ENCODE measurements at places on chromosomes 5 and 9.

- no peak for DNase-seq
Observed at GRCh38 chr9:109894473-109894872, 114.5 kb downstream of the PALM2AKAP2 start.

GRCh38 chr5:141196363-141196762 is 3.1 kb upstream of the PCDHB11 start:
- no peak for DNase-seq

DNA sequence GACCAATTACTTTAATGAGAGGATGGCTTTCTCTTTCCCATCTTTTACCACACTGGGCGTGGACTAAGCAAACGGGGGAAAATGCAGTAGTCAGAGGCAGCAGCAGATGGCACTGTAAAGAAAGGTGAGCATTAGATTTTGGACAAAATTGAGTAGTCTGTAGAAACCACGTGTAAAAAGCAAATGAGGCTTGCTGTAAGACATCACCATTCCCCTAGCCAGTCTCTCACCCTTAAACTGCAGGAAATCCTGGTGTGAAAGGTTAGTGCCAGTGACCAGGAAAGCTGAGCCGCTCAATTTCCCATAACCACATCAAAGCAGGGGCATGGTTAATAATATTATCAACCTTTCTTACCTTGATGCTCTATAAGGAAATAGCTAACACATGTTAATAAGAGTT is 31.8 kb downstream of the SPATA31C2 start:
- peak; percentile 53 for DNase-seq

GRCh38 chr9:79210541-79211243 is 361.1 kb upstream of the TLE4 start:
- DNase-seq, result no peak

DNA sequence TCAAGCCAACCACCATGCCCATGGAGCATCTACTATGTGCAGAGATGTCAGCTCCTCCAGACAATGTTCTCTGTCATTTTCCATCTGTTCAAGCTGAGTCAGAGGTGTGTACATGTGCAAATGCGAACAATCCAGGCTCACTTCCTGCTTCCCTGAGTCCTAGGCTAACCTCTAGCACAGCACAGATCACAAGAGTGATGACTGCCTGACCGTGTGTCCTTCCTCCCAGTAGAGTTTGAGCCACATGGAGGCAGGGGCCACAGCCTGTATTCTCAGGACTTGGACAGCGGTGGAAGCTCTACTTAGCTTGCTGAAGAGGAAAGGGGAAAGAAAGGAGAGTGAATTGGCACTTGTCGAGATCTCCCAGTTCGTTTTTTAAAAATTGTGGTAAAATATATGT is 87.2 kb downstream of the KCNIP1 start:
- no peak for DNase-seq

DNA sequence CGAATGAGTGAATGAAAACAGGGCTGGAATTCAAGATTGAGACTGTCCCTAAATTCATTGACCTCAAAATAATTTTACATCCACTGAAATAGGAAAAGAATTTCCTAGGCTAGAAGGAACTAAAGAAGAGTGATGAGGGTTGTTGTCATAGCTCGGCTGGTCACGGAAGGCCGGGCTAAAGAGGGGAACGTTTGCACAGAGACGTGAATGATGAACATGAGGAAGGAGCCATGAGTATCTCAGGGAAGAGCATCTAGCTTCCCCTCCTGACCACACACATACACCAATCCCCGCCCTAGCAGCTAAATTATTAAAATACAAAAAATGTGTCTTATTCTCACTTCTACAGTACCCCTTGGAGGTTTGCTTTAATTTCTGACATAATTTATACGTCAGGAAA is 124.4 kb upstream of the ABCA1 start:
- DNase-seq, result no peak

- no peak for DNase-seq
Observed at GRCh38 chr9:124595743-124596142, 88.5 kb upstream of the NR5A1 start.

GRCh38 chr5:143932584-143932983 is 120.6 kb downstream of the HMHB1 start:
- no peak for DNase-seq

DNA sequence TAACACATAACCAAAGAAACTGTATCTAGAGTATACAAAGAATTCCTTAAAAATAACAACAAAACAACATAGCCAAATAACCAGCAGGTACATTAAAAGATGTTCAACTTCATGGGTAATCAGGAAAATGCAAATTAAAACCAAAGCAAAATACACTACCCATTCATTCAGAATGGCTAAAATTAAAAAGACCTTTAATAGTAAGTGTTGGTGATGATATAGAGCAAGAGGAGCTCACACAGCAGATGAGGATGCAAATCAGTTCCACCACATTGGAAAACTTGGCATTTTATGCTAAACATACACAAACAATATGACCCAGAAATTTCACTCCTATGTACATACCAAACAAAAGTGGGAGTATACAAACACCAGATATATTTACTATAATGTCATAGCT is 97.8 kb downstream of the DENND1A start:
- no peak for DNase-seq

DNA sequence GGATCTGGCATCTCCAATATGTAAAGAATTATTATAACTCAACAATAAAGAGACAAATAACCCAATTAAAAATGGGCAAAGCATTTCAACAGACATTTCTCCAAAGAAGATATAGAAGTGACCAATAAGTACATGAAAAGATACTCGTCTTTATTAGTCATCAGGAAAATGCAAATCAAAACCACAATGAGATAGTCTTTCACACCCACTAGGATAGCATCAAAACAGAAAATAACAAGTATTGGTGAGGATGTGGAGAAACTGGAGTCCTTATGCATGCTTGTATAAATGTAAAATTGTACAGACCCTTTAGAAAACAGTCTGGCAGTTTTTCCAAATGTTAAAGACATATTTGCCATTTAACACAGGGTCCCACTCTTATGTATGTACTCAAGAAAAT is 39.1 kb upstream of the ITGA1 start:
- DNase-seq, result no peak

DNA sequence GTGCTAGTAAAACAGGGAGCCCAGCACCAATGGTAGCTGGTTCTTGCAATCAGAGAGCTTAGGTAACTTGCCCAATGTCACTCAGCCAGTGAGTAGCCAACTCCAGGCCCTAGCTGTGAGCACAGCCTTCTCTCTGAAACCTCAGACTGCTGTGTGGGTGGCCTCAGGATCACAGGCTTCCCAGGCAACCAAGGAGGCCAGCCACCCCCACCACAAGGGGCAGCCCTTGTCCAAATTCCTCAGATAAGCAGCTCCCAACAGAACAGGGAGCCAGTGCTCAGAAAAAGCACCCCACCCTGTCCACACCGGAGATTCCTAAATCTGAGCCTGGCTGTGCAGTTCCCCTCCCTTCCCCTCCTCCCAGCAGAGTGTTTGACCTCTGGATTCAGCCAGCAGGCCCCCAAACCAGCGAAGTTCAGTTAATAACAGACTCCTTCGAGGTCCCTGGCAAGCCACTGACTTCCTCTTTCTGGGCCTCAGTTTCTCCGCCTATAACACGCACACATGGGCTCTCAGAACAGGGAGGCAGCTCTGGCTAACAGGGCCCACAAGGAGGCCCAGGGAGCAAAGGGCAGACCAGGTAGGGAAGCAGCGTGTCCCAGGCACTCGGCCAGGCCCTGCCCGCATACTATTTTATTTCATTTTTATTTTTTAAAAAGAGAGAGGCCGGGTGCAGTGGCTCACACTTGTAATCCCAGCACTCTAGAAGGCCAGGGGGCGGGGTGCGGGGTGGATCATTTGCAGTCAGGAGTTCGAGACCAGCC is 2.7 kb downstream of the EEIG1 start:
- peak; percentile 74 for DNase-seq

- DNase-seq, result no peak
Observed at GRCh38 chr9:17339156-17339555, 204.3 kb downstream of the CNTLN start.

DNA sequence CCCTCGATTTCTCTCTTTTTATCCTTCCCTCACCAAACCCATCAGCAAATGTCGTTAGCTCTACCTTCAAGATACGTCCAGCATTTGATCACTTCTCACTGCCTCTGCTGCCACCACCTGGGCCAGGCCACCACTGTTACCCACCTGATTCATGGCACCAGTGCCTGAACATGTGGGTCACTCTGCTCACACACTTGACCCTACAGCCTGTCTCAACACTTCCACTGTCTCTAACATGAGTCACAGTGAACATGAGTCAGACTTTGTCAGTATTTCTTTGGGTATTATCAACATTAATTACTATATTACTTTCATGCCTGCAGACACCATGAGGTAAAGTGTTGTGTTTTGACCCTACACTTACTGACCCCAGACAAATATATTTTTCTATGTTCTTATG is 19.6 kb downstream of the SLC24A2 start:
- DNase-seq, result no peak

- DNase-seq, result no peak
Observed at GRCh38 chr5:55347786-55348185, 40.0 kb downstream of the MTREX start.

GRCh38 chr9:112325127-112325526 is 8.3 kb downstream of the PTBP3 start:
- DNase-seq, result peak; percentile 74

DNA sequence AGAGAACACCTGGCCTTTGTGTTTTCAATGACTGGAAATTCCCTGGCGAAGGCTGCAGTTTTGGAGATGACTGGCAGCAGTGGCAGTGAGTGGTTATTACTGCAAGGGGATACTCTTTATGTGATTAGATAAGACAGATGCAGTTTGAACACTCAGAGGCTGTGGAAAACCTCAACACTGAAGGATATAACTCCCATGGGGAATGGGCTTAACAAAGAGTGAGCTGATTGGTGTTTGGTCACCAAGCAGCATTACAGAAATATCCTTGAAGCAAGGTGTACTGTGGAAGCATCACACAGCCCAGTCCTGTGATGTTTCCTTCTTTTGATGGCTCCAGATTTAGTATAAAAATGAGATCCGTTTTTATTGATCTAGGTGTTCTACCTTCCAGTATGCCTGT is 490.7 kb upstream of the PTPRD start:
- DNase-seq, result no peak

DNA sequence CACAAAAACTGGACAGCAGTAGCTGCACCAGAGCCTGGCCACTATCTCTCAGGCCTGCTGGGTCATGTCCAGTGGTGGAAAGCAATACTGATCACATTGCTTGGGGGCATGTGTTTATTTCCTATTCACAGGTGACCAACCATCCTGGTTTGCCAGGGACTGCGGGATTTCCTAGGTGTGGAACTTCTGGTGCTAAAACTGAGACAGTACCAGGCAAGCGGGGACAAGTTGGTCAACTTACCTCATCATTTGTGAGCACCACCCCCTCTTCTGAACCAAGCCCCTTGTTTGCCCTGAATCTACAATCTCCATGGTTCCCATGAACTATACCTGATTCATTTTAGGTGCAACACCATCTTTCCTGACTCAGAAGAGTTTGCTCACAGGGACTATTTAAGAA is 81.3 kb downstream of the TNC start:
- DNase-seq, result no peak

- DNase-seq, result no peak
Observed at GRCh38 chr9:113573046-113573958, 109.8 kb downstream of the RGS3 start.
